ENCODE measurements at places on chromosomes 11 and 22.

DNA sequence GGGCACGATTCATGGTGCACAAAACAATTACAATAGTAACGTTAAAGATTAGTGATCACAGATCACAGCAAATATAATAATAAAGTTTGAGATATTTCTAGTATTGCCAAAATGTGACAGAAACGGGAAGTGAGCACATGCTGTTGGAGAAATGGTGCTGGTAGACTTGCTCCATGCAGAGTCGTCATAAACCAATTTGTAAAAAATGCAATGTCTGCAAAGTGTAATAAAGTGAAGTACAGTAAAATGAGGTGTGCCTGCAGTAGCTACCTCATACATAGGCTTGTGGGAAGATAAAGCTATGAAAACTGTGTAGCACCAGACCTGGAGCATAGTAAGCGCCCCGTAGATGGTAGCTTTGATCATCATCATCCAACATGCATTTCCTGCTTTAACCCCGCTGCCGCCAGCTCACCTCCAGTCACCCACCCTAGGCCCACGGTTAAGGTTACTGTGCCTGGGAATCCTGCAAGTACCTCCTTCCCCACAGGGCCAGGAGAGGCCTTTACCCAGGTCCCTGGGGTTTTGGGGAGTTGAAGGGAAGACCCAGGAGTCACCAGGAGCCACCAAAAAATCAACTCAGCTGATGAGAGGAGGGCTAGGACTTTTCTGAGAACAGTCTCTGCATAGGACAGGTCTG lies 59.2 kb downstream of the MYO7A start:
- DNase-seq, result no peak

- DNase-seq, result no peak
These were observed 1825.0 kb upstream of the RAG2 start for GRCh38 chr11:38423042-38423441.

GRCh38 chr11:65894034-65894591 lies 3.6 kb downstream of the CCDC85B start:
- peak; percentile 35 for DNase-seq

GRCh38 chr11:19458721-19459120 lies 218.0 kb upstream of the E2F8 start:
- no peak for DNase-seq

GRCh38 chr11:92596596-92597317 lies 372.1 kb downstream of the FAT3 start:
- DNase-seq, result no peak

DNA sequence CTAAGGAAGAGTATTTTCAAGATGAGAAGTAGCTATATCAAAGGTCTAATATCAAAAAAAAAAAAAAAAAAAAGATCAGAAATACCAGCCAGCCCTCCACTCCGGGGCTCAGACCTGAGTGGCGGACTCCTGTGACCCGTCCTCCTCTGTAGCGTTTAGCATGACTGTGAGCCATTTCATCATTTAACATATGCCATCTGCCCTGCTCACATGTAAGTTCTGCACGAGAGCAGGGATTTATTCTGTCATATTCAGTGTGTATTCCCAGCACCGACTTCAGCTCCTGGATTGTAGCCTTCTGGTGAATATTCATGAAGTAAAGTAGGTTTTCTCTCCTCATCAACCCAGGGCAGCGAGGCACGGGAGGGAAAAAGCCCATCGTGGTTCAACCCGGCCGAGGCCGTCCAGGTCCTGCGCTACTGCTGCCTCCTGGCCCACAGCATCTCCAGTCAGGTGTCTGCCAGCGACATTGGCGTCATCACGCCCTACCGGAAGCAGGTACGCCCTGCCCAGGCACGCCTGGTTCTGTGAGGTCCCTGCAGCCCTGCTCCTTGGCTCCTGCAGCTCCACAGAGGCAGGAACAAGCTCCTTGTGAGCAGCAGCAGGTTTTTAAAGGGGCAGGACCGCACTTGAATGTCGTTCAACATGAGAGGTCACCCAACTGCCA lies 12.7 kb upstream of the PANX2 start:
- no peak for DNase-seq

DNA sequence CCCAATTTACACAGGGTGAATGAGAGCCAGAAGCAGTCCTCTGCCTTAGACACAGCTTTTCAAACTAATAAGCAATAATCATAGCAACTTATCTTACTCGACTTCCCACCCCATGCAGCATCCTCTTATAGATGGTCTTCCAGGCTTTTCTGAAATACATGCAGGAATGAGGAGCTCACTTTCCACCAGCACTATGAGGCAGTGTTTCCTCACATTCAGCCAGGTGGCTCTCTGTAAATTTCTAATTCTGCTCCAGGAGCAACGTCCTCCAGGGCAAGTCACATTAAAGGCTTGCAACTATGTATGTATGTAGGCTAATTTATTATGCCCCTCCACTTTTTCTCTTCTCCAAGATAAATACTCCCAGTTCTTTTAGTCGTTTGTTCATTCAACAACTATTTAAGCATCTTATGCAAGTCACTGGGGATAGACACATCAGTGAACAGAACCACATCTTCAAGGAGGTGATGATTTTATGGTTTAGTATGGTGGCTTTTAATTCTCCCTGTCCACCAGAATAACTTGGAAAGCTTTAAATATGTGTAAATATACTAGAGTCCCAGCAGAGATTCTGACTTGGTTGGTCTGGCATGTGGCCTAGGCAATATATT lies 59.9 kb downstream of the PAK1 start:
- no peak for DNase-seq

DNA sequence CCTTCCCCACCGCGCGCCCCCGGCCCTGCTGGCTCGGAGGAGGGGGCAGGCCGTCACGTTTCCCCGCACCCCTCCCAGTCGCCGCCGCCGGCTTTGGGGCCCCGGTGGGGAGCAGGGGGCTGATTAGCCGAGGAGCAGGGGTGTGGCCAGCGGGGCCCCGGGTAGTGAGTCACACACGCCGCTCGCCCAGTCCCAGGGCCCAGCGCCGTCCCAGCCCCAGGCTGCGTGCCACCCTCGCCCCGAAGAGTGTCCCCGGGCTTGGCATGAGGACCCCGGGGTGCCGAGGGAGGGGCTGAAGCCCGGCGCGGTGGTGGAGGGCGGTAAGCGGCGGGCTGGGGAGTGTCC lies 34.4 kb downstream of the PRDM11 start:
- DNase-seq, result peak; percentile 10

DNA sequence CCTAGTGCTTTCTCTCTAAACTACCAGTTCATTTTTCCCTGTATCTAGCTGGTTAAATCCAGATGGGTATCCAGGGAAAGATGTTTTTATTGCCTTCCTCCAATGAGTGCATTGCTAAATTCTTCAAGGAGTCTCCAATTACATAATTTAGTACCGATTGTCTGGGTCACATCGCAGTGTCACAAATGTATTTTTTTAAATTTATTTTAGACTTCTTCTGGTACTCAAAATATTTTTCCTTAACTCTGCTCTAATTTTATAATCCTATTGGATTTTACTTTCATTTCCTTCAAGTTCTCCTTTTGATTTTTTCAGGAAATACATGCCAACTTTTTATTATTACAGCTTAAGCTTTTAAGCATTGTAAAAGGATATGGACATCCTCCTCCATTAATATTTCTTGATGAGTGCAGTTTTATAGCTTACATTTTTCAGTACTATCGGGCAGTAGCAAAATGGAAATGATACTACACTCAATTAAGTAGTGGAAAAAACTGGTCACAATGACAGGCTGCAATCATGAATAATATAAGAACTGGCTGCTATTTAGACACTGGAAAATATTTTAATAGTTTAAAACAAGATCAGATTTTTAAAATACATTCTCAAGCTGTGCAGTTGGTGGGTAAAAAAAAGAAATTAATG lies 20.3 kb downstream of the BBOX1 start:
- no peak for DNase-seq

DNA sequence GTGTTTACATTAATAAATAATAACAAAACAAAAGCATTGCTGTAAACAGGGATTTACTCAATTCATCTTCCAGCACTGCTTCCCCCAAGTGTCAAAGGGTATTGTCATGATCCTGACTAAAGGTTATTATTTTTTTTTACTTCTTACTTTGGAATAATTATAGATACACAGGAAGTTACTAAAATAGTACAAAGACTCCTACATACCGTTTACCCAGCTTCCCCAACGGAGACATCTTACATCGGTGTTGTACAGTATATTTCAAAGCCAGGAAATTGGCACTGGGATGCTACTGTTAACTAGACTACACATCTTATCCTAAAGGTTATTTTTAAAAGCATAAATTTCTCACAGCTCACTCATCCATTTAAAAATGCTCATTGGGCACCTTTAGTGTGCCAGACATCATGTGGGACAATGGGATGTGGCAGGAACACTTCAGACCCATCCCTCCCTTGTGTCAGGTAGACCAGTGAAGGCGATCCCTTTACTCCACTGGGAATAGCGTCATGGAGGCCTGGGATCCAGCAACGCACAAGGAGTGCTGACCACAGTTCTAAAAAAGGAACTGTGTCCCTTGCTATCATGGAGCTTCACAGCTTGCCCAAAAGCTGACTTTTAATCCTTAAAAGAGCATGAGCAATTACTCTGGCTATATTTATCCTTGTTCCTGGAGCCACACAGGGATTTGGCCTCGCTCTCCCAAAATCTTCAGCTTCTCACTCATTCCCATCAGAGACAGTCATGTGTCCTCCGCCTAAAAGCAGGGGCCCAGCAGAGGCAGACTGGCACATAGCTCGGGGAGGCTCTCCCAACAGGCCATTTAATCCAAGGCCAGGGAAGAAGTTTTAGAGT lies 3.1 kb upstream of the IRAG1 start:
- DNase-seq, result no peak

GRCh38 chr11:77084581-77085191 lies 17.9 kb downstream of the CAPN5 start:
- no peak for DNase-seq

GRCh38 chr22:35842954-35843353 lies 125.3 kb downstream of the APOL5 start:
- DNase-seq, result peak; percentile 4

GRCh38 chr11:112745973-112746372 lies 215.2 kb upstream of the NCAM1 start:
- no peak for DNase-seq

DNA sequence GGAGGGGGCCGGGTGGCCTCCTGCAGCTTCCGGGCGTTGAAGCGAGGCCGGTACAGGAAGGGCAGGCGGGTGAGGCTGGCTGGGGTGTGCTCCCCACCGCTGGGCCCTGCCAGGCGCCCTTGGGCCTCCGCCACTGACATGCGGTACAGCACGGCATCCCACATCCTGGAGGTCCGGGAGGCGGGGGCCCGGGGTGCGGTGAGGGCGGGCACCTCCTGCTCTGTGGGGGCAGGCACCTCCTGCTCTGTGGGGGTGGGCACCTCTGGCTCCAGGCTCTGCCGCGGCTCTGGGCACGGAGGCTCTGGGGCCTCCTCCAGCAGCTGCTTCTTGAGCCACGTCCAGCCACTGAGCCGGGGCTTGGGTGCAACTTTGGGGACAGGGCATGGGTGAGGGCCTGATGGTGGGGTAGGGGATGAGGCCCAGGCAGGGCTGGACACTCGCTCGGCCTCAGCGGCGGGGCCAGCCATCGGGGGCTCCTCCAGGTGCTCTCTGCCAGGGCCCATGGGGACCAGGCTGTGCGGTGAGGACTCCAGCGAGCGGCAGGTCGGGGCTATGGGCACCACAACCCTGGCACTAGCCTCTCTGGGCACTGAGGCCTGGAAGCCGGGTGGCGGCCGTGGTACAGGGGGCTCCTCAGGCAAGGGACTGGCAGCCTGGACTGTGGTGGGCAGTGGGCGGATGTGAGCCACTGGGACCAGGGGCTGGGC lies 2.3 kb downstream of the PRR33 start:
- DNase-seq, result peak; percentile 66

DNA sequence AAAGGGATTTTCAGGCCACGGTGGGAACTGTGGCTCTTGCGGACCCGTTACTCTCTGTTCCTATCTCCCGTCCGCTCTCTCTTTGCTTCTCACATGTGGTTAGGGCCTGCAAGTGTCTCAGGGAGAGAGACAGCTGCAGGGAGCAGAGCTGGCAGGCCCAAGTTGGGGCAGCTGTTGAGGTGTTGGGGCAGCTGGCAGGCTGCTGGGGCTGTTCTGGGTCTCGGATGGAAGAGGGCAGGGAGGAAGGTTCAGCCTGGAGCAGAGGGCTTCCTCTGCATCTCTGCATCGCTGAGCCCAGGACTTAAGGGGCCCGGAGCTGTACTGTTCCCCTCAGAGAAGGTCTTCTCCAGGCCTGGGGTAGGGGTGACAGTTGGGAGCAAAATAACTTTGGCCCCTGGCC lies 2.6 kb upstream of the CNIH2 start:
- no peak for DNase-seq
